ENCODE measurements at places on chromosomes 16 and 17.

- DNase-seq: no peak
These were observed 4.7 kb downstream of the PRR29 start for GRCh38 chr17:64002658-64003525.

- DNase-seq: no peak
These were observed 67.1 kb upstream of the CDH5 start for GRCh38 chr16:66299349-66299748.

DNA sequence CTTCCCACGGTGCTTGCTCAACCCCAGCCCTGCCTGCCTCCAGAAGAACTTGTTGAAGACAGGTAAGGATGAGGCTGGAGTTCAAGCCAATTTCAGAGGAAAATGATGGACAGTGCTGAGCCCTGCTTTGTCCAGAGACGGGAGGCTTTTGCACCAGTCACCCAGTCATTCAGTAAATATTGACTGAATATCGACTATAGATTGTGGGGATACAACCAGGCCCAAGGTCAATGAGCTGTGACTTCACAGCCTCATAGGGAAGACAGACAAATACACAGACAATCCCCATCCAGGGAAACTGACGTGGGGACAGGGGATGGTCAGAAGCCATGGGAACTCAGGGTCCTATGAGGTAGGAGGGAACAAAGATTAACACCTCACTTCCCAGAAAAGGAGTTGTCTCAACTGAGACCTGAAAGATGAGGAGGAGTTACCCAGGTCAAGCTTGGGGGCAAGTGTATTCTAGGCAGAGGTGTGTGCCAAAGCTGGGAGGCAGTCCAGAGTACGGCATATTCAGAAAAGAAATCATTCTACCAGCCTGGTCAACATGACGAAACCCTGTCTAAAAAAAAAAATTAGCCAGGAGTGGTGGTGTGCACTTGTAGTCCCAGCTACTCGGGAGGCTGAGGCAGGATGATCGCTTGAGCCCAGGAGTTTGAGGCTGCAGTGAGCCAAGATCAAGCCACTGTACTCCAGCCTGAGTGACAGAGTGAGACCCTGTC is 5.9 kb upstream of the DOC2A start:
- no peak for DNase-seq

- DNase-seq: no peak
These were observed 31.9 kb upstream of the MPHOSPH6 start for GRCh38 chr16:82201926-82202325.

GRCh38 chr17:69142175-69142802 is 594 bp upstream of the ABCA6 start:
- DNase-seq: no peak

- DNase-seq: no peak
These were observed 25.3 kb downstream of the NXPH3 start for GRCh38 chr17:49600949-49601348.

DNA sequence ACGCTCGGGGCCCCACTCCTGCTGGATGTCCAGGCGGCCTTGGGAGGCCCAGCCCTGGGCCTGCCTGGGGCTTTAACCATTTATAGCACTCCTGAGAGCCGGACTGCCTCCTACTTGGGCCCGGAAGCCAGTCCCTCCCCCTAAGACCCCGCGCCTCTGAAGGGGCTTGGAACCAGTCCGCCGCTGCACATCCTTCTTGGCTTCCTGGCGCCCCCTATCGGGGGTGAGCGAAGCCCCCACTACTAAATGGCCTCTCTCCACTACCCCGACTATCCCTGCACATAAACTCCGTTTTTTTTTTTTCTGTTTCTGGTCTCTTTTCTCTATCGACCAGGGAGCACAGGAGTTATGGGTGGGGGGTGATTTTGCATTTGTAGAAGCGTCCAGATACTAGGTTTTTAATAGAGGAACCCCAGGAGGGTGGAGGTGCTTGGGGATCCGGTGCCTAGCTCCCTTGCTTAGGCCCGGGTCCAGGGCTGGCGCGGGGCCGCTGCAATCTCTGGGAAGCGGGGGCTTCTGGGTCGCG is 633 bp upstream of the NOL3 start:
- DNase-seq: peak; percentile 19

GRCh38 chr16:49200223-49200820 is 81.3 kb downstream of the CBLN1 start:
- no peak for DNase-seq

DNA sequence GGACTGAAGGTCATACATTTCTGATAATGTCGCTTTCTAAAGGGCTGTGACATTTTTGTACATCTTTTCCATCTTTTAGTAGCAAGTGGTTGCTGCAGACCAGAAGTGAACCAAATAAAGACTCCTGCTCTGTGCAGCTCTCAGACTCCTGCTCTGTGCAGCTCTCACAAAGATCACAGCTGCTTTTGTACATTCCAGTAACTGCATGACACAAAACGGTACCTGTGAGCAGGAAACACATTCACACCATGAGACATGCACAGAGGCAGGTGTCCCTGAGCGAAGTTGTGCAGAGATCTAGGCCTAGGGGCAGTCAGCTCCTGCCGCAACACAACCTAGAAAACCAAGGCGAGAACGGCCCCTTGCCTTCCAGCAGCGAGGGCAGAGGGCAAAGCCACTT is 67.5 kb downstream of the KLHDC4 start:
- no peak for DNase-seq

DNA sequence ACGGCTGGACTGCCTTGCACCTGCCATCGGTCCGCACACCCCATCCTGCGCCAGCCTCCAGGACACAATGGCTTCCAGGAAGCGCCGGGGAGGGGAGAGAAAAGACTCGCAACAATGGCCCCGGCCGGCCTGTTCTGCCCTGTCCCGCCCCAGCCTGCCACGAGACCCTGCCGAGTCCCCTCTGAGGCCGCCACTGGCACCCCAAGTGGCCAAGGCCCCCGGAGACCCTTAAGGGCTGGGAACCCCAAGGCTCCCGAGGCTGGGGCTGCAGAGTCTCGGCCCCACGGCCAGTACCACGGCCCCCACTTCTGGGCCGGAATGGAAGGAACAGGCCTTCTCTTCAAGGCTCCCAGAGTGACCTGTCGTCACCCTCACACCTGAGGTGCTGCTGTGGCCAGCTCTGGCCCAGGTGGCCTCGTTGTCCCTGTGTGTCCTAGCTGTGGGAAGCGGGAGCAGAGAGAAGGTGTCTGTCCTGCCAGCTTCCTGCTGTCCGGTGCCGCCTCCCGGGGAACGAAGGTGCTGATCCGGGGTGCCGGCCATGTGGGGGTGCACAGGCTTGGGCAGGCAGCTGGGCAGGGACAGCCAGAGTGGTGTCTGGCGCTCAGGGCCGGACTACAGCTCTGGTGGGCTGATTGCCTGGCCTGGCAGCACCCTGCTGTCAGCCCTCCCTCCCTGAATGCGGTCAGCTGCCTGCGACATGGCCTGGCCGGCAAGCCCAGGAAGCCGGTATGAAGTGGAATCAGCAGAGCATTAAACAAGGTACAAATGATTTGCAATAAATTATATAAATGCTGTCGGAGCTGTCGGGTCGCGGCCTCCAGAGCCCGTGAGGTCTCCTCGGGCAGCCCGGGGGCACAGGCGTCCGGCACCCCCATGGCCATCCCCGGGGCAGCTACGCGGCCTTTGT is 8.2 kb upstream of the CACNA1H start:
- DNase-seq: no peak

DNA sequence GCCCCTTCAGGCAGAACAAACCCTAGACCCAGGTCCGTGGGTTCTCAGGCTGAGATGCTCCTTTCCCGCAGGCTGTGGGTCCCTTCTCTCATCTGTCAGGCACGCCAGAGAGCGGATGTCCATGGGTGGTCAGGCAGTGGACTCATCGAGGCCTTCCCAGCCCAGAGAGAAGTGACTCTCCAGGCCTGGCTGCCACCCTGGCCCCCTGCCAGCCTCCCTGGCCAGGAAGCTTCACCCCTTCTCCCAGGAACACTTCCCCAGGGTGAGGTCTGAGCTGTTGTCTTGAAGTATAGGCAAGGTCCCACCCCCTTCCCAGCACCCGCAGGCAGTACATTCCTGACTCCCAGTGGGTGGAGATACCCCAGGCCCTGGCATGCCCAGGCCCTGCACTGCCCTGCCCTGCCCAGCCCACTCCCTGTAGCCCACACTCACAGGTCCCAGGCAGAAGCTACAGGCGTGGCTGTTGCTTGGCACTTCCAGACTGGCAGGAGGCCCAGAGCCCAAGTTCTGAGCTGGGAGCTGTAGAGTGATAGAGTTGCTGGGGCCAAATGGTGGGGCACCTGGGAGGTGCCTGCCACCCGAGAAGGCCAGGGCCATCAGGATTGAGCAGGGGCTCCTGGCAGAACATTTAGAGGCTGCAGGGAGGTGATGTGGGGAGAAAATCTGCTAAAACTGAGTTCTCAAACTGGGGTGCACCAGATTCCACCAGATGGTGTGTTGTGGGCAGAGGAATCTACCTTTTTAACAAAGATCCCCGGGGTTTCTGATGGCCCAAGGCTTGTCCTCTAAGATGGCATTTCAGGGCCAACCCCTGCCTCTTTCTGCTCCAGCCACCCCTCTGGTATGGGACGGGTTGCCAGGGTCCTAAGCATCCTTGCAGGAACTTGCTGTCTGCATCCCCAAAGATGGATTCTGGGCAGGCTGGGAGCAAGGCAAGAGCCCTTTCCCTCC is 6.7 kb downstream of the ITGA3 start:
- DNase-seq: peak; percentile 92

- DNase-seq: no peak
These were observed 8.7 kb upstream of the SDK2 start for GRCh38 chr17:73652886-73653480.

GRCh38 chr16:25121824-25122600 is 10.5 kb downstream of the LCMT1 start:
- no peak for DNase-seq

- no peak for DNase-seq
These were observed 12.5 kb downstream of the CEP295NL start for GRCh38 chr17:78890498-78890897.

- peak; percentile 83 for DNase-seq
These were observed at the start of gene SMIM5 for GRCh38 chr17:75632863-75633485. Gene SMIM5, plus strand, starts transcription at chr17:75633434. Its CDS starts 6,768 bp downstream, at chr17:75640202.

DNA sequence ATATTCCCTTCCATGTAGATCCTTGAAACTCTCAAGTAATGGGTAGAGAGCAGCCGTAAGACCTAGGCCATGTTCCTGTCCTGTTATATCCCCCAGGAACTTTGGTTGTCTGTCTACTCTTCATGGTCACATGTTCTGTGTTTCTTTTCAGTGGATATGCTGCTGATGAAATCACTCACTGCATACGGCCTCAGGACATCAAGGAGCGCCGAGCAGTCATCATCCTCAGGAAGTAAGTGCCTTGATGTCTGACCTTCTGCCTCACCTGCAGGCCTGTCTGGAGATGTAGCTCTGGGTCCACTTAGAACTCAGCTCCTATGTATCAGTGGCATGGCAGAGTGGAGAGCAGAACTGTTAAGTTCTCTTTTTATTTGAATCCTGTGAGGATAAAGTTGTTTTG is 11.2 kb downstream of the ALKBH5 start:
- no peak for DNase-seq

DNA sequence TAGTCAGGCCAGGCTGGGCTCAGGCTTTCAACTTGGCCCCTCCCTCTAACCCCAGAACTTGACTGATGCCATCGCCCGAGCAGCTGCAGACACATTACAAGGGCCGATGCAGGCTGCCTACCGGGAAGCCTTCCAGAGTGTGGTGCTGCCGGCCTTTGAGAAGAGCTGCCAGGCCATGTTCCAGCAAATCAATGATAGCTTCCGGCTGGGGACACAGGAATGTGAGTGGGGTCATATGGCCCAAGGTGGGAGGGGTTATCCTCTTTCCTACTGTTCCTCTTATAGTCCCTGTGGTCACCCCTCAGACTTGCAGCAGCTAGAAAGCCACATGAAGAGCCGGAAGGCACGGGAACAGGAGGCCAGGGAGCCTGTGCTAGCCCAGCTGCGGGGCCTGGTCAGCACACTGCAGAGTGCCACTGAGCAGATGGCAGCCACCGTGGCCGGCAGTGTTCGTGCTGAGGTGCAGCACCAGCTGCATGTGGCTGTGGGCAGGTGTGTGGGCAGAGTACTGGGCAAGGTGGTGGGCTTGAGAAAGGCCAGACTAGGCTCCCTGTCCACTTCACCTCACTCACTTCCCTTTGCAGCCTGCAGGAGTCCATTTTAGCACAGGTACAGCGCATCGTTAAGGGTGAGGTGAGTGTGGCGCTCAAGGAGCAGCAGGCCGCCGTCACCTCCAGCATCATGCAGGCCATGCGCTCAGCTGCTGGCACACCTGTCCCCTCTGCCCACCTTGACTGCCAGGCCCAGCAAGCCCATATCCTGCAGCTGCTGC is 2.1 kb upstream of the NRN1L start:
- no peak for DNase-seq

GRCh38 chr17:1005361-1005946 is 8.5 kb downstream of the TIMM22 start:
- DNase-seq: peak; percentile 57

DNA sequence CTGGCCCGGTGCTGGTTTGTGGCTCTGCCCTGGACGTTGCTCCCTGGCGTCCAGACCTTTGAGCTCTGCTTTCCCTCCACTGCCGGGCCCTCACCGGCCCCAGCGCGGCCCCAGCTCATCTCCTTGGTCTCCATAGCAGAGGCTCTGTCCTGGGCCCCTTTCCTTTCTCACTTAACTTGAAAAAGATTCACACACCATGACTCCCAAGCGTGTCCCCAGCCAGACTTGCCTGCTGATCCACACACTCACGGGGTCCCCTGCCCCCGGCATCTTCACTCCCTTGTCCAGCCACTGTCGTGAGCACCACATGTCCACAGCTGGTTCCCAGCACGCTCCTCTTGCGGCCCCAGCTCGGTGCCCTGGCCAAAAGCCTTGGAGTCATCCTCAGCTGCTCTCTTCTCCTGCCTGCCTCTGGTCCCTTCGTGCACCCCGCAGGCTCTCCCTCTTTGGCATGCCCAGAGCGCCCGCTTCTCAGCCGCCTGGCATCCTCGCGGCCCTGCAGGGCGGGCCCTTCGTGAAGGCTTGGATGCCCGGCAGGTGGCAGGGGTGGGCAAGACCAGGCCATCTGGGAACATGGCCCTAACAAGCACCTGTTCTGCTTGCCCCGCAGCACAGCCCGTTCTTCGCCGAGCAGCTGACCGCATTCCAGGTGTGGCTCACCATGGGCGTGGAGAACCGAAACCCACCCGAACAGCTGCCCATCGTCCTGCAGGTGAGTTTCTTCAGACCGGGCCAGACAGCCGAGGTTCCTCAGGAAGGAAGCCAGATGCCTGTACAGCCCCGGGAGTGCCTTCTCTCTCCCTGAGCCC is 145.6 kb upstream of the CHMP6 start:
- DNase-seq: no peak

Data from kidney glomerular epithelial cell (primary cell).